ENCODE measurements at places on chromosomes 1 and 21. TPM values are rescaled to one million over a fixed set of nuclear protein-coding genes. Genes with fewer than 3 reads are reported as not detected.

GRCh38 chr1:39360731-39361130 lies 130.7 kb upstream of the BMP8A start:
- no peaks in the 10 kb centered on the region for H3K27me3 ChIP-seq
- no peaks in the 10 kb centered on the region for H3K36me3 ChIP-seq
- H3K27ac ChIP-seq = no peak overlapping the region
- H3K4me1 ChIP-seq = no peaks in the 10 kb centered on the region
- DNase-seq = no peak
- no peak overlapping the region for H3K4me3 ChIP-seq

Gene RGS13
- 176 TPM for total RNA-seq

DNA sequence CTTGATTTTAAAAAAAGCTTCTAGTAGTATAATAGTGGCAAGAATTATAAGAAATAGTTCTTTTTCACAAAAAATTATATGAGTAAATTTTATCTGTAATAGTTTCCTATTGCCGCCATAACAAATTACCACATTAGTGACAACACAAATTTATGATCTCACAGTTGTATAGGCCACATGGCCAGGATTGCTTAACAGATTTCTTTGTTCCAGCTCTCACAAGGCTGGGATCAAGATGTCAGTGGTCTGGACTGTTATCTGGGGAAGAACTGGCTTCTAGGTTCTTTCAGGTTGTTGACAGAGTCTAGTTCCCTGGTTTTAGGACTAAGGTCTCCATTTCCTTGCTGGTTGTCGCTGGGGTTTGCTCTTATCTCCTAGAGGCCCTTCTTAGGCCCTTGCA lies 236.4 kb downstream of the USP25 start:
- no peaks in the 10 kb centered on the region for H3K4me1 ChIP-seq
- H3K4me3 ChIP-seq = no peak overlapping the region
- no peak for DNase-seq
- H3K36me3 ChIP-seq = no peaks in the 10 kb centered on the region

- H3K36me3 ChIP-seq = no peaks in the 10 kb centered on the region
- DNase-seq = peak; percentile 47
- no peak overlapping the region for H3K27ac ChIP-seq
- peaks cover 32% of the 10 kb centered on the region for H3K4me1 ChIP-seq
These were observed 12.2 kb downstream of the FCRLB start for GRCh38 chr1:161733526-161733925.

Gene AADACL3
- not detected for total RNA-seq

DNA sequence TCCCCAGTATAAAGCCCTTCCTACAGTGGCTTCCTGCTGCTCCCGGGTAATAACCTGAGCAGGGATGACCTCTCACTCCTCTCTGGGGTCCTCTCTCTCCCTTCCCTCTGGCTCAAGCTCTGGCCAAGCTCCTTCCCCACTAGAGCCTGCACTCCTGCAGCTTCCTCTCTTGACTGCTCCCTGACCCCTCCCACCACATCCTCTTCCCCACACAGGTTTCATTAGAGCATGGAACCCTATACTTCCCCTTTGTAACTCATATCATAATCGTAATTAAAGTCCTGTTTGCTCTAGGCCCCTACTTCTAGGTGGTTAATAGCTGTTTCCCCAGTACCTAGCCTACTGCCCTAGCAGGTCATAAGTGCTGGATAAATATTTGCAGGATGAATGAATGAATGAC lies 146.2 kb downstream of the C1orf21 start:
- no peak overlapping the region for H3K4me3 ChIP-seq
- DNase-seq = peak; percentile 49
- H3K27me3 ChIP-seq = no peaks in the 10 kb centered on the region
- no peak overlapping the region for H3K27ac ChIP-seq
